NCI-H1105 treated with DMSO at 0.1 percent for 48 hours (cell line): ENCODE measurements at places on chromosomes 1 and 21.

DNA sequence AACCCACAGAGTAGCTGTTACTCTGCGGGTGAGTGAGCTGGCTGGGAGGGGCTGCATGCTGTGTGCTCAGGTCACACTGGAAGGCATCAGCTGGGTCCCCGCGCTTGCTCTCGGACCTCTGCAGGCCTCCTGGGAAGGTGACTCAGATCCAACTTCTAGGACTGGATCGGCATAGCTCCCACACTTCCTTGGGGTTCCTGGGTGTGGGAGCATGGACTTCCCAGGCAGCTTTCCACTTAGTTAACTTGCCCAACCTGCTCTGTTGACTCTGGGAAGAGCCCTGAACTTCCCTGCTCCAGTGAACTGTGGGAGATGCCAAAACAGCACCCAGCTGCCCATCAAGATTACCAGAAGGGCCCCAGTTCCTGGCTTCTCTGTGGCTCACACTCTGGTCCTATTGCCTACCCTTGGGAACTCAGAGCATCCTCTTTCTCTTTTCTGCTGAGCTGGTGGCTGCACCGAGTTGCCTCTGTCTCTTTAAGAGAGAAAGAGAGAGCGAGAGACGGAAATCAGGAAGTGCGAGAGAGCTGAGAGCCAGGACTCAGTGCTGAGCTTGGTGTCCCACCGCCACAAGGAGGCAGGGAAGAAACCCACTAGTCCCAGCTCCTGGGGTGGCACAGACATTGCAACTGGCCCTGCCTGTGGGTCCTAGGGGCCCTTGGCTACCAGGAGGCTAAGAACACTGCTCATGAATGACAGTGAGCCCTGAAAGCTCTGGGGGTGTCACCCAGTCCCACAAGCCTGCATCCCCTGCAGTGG, at the start of gene IKBKE:
Gene IKBKE (plus strand): TSS at position 544 of the 759 bp plus-strand sequence. CDS start 2,752 bp downstream, outside the sequence.
- no peak for DNase-seq

DNA sequence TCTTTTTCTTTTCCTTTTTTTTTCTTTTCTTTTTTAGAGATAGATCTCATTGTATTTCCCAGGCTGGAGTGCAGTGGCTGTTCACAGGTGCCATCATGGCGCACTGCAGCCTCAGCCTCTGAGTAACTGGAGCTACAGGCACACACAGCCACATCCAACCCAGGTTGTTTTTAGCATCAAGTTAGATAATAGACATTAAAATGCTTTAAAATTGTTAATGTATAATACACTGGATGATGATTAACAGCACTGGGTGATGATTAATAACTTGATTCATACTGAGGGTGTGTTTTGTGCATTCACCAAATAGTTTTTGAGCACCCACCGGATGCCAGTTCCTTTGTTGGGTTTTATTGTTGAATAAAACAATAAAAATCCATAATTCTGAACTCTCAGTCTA, 75.2 kb downstream of the BEND5 start:
- DNase-seq: no peak

GRCh38 chr1:165915932-165916348, 88.5 kb downstream of the UCK2 start:
- DNase-seq: no peak

- DNase-seq: no peak
Observed at GRCh38 chr1:190759807-190760206, 282.1 kb upstream of the BRINP3 start.

DNA sequence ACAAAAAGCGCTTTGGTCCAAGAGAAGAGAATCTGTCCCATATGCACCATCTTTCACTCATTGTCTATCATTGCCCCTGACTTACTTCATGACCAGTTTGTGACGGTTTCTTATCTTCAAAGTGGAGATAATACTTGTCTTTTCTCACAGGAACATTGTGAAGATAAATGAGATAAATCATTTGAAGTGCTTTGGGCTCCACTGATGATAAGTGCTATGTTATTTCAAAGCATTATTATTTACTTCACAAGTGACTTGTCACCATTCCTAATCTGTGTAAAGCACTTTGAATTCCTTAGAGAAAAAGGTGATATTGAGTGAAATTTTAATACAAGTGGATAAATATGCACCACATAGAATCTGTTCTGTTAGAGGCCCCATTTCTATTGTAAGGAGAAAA, 731.6 kb upstream of the PTBP2 start:
- no peak for DNase-seq

GRCh38 chr1:117609471-117609911, 3.6 kb downstream of the TENT5C start:
- DNase-seq: no peak

GRCh38 chr1:207815913-207816291, 64.0 kb downstream of the CD46 start:
- no peak for DNase-seq

DNA sequence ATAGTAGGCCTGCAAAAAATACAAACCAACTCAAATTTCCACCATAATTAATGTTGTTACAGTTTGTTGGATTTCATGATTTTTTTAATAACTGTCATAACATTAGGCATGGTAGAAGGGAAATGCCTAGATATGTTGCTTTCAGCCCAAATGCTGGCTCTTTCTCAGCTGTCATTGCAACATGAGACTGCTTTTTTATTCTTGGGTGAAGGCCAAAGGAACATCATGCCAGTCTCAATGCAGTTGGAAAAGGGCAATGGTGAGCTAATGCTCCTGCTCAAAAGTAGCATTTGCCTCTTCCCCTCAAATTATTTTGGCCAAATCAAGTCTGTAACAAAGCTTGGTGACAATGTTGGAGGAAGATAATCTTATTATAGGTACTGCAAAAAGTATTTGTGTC, 877.7 kb upstream of the PRMT6 start:
- DNase-seq: peak; percentile 10

DNA sequence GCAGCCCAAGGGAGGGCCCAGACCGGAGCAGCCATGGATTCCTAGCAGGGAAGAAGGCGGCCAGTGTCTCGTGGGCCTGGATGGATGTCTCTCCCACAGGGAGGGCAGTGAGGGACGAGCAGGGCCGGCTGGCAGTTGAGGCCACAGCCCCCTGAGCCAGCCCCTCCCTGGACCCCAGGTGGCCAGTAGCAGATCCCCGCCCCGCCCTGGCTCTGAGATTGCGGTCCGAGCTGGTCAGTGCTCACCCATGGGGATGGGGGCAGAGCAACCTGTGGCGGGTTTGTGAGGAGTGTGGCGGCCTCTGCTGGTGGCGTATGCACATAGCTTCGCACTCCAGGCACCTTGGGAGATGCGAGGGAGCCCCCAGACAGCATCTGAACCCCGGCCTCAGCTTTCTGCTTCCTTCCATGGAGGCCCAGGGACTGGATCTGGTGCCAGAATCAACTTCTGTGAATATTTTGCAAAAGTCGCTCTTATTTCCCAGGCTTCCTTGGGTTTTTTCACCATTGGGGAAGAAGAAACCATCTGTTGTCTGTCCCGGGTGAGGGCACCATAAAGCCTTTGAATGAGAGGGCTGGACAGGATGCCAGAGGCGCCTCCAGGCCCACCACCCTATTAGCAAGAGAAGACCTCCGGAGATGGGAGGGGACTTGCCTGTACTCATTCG, 8.4 kb upstream of the KCNN3 start:
- peak; percentile 69 for DNase-seq

- DNase-seq: no peak
Observed at GRCh38 chr1:241591736-241592135, 48.4 kb downstream of the CHML start.

GRCh38 chr1:223653015-223653414, 12.5 kb downstream of the CAPN8 start:
- DNase-seq: no peak

DNA sequence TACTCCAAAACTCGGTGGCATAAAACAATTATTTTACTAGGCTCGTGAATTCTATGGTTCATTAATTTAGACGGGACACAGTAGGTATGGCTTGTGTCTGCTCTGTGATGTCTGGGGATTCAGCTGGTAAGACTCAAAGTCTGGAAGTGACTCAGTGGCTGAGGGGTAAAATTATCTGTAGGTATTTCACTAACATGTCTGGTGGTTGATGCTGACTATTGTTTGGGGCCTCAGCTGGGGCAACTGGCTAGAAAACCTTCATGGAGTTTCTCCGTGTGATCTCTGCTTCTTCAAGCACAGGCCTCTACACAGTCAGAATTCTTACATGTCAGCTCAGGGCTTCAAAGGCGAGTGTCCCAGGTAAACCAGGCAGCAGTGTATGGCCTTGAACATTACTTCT, 41.2 kb upstream of the KLF17 start:
- DNase-seq: no peak

- DNase-seq: no peak
Observed at GRCh38 chr1:8739377-8739776, 78.1 kb downstream of the RERE start.

- DNase-seq: no peak
Observed at GRCh38 chr1:193674292-193674944, 488.0 kb upstream of the B3GALT2 start.

- DNase-seq: no peak
Observed at GRCh38 chr1:154941333-154942013, 5.0 kb upstream of the PMVK start.

GRCh38 chr1:221758455-221758854, 16.6 kb upstream of the DUSP10 start:
- no peak for DNase-seq

DNA sequence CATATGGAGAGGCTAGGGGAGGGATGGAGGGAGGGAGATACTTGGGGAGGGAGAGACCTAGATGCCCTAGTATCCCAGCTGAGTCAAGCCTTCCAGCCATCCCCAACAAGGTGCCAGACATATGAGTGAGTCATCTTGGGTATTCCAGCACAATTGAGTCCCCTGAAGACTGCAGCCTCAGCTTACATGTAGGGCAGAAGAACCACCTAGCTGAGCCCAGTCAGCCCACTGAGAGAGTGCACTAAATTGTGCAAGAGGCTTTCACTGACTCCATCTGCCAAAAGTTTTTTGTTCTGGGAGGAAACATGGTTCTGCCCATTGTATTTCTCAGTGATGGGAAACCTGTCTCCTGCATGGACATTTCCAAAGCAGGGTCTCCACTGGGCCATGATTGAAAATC, 76.4 kb downstream of the FOXD2 start:
- DNase-seq: no peak

DNA sequence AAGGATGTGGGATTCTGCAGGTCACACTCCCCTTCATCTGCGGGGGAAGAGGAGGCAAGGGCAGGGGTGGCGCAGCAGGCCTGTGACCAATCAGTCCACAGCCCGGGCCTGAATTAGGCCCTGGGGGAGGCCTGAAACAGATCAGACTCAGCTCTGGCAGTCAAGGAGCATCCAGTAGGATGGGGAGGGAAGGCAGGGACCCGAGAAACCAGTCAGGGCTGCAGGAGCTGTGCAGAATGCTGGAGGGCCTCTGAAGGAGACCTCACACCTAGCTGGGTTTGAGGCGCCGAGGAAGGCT, 12.7 kb downstream of the TNNT2 start:
- DNase-seq: no peak

DNA sequence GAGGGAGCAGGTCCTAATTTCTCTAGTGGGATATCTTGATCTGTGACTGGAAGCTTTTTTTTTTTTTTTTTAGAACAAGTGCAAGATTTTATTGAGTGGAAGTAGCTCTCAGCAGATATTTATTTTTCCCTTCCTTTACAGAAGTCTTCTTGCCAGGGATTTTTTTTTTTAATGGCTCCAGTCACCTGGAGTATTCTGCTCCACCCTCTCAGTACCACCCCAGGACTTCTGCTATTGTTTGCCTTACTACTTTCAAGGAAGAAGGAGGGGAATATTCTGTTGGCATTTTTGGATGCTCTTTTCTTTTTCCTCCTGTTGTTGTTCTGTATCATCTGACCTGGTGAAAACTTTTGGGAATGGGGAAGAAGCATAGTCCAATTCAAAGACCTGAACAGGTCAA, 23.1 kb upstream of the CYP2J2 start:
- no peak for DNase-seq

DNA sequence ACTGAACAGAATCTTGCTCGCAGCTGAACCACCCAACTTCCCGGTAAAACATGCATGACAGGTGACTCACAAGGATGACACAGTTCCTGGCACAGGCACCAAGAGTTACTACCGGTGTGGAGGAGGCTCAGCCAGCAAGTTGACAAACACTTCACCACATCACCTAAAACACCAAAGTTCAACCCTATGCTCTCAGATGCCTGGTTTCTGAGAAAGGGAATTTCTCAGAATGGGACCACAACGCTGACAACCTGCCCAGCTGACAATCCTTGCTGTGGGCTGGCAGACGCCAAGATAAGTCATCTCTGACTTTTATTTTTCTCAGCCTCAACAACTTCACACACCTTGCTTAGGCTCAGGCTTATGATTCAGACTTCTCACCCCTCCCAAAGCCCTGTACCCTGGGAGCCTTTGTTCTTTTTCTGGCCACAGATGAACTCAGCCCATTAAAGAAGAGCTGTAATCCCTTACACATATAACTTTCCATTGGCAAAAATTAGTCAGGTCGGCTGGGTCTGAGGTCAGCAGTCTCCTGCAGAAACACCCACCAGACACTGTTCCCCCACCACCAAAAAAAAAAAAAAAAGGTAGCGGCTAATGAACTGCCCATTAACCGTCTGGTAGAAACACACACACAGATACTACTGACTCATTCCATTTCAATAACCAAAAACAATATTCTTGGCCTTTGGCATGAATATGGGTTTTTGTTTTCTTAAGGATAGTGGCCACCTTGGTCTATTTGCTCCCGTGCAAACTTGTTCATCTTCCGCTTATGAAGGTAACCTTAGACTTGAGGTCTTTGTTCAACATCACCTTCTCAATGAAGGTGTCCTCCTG, 10.8 kb upstream of the TIAM1 start:
- DNase-seq: no peak

- DNase-seq: no peak
Observed at GRCh38 chr1:166057650-166058049, 109.2 kb downstream of the FAM78B start.

DNA sequence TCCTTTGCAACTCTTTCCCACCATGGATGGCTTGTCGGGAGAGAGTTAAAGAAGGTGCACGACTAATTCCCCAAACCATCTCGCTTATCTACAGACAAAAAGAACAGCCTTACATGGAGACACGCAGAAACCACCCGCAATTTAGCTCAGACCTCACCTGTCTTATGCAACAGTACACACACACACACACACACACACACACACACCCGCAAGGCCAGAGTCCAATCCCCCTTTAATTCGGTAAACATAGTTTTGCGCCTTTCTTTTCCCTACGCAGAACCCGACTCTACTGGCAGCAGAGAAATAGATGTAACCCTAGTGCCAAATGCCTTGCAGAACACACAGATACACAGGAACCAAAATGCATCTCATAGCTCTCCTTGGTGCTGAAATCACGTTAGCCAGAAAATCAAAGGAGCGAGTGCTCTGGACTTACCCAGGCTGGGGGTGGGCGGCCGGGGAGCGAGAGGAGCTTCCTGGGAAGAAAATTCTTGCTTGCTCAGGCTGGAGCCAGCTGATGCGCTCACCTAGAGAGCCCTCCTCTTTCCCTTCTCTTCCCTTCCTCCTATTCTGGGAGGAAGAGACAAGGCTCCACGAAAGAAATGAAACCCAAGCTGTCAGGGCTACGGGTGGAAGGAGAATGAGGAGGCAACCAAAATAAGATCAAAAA, 470 bp downstream of the TNR start:
- no peak for DNase-seq

- no peak for DNase-seq
Observed at GRCh38 chr1:101154547-101154946, 82.3 kb upstream of the S1PR1 start.

DNA sequence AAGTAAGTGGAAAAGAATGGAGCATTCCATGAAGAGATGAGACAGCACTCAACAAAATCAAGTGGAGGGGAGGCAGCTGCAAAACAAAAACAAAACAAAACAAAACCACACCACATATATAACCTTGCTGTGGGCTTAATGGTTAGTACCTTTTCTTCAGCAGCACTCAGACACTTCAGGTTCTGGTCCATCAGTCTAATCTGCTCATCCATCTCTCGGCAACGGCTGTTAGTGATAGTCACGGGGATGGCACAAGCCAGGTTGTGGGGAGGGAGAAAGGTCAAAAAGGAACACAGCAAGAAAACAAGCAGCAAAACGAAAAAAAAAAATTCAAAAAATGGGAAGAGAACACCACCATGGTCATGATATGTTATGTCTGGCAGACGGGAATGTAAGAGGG, 17.0 kb upstream of the NUP210L start:
- no peak for DNase-seq
